GM04503 (cell line): ENCODE measurements at places on chromosomes 3 and 15.

DNA sequence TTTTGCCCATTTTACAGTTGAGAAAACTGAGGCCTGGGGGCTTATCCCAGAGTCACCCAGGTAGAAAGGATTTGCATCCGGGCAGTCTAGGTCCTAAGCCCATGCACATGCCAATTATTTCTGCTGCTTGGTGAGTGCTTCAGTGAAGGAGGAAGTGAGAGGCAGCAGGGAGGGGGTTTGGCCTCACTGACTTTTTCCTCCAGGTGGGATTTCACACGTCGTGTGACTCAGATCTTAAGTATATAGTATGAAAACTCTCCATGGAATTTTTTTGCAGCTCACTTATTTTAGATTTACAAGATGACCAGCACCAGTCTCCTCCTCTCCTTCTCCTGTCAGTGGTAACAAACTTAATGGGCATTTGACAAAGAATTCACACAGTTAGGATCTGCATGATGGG is 4.6 kb downstream of the ITGA11 start:
- no peak for DNase-seq

GRCh38 chr3:53544357-53544756 is 49.9 kb downstream of the CACNA1D start:
- DNase-seq, result no peak

DNA sequence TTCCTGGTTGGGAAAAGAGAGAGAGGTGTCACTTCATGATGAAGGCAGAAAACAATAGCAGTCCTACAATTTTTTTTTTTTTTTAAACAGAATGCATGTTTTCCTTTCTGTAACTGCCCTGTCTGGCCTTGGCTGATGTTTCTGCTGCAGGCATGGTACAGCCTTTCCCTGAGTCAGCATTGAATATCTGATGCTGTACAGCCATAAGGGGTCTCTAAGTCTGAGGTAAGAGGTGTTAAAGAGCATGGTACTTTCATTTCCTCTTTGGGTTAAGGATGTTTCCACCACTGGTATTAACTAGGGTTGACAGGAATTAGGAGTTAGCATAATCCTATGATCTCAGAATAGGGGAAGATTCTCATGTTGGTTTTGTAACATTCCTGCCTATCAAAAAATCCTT is 147.4 kb downstream of the CHST2 start:
- DNase-seq, result no peak

GRCh38 chr3:16441371-16441875 is 72.1 kb downstream of the RFTN1 start:
- peak; percentile 84 for DNase-seq

- peak; percentile 78 for DNase-seq
Measured at GRCh38 chr3:42066516-42067181, 24.5 kb upstream of the TRAK1 start.

GRCh38 chr3:147651107-147651778 is 242.1 kb downstream of the ZIC1 start:
- DNase-seq, result no peak

- DNase-seq, result no peak
Measured at GRCh38 chr3:167976516-167977361, 119.0 kb downstream of the GOLIM4 start.

GRCh38 chr15:42693942-42694341 is 43.0 kb downstream of the CDAN1 start:
- no peak for DNase-seq

DNA sequence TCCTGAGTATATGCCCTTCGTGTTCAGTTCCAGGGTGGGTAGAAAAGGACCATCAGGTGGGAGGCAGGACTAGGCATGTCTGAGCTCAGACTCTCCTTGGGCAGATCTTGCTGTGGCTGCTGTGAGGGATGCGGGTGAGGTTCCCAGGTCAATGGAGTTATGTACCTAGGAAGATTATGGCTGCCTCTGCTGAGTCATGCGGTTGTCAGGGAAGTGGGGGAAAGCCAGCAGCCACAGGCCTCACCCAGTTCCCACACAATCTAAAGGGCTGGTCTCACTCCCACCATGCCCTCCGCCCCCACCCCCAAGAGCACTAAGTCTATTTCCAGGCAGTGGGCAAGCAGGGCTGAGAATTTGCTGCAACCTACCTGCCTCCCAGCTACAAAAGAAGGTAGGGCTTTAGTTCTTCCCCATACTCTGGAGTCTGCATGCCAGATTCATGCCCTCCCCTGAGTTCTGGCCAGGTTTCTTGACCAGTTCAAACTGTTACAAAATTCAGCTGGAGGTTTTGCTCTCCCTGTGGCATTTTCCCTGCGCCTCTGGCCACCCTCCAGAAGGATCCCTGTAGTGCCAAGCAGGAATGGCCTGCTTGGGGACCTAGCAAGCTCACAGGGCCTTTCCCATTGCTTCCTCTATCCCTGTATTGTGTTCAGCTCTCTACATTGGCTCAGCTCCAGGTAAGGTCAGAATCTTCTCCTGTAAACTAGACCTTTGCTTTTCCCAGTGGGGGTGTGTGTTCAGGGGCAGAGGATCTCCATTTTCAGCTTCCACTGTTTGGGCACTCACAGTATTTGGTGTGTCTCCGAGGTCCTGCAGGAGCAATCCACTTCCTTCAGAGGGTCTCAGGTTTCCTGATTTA is 12.7 kb upstream of the TMCO5A start:
- no peak for DNase-seq

- DNase-seq, result no peak
Measured at GRCh38 chr3:176861137-176861536, 336.1 kb downstream of the TBL1XR1 start.

GRCh38 chr3:129892857-129893580 is 492 bp downstream of the TMCC1 start:
- no peak for DNase-seq

GRCh38 chr3:44478606-44479094 is 1.2 kb upstream of the ZNF445 start:
- DNase-seq, result no peak

DNA sequence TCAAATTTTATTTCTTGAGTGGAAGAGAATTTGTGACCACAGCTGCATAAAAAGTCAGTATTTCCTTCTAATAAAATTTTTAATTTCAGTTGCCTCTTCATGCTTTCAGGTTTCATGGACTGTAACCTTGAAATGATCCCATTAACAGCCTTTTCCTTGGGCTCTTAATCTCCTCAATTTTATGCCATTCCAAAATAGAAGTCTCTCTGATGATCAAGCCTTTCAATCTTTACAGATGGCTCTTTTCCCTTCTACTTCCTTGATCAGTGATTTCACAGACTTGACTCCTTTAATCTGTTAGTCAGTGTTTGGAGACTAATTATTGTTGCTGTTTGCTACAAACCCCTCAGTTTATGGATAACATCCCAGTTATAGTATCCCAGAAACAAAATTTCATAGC is 11.9 kb downstream of the TSC22D2 start:
- no peak for DNase-seq

DNA sequence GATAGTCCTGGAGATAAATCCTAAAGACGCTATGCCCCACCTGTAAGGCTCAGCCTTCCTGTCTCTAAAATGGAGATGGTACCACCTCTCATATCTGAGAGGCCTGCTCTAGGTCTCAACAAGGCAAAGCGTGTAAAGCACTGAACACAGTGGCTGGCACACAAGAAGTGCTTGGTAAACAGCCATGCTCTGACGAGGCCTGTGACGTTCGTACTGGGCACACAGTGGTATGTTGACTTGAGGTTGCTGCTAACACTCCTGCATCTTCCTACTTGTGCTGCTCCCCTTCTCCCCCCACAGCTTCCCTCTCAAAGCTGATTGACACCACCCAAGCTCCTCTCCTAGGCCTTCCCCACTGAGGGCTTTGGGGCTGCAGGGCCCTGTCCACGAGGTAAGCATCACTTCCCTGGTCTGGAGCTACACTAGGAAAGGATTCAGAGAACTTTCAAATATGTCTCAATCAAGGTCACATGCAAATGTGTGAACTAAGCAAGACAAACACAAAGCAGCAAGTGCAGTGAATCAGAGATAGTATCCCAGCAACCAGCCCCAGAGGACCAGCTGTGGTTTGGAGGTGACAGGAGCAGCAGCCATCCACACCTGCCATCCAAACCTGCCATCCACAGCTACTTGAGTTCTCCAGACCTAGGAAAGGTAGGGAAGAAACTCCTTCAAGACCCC is 177.5 kb downstream of the STT3B start:
- no peak for DNase-seq

- no peak for DNase-seq
Measured at GRCh38 chr15:70415398-70415797, 317.7 kb upstream of the TLE3 start.

GRCh38 chr15:82020625-82021394 is 25.0 kb downstream of the MEX3B start:
- DNase-seq, result no peak

DNA sequence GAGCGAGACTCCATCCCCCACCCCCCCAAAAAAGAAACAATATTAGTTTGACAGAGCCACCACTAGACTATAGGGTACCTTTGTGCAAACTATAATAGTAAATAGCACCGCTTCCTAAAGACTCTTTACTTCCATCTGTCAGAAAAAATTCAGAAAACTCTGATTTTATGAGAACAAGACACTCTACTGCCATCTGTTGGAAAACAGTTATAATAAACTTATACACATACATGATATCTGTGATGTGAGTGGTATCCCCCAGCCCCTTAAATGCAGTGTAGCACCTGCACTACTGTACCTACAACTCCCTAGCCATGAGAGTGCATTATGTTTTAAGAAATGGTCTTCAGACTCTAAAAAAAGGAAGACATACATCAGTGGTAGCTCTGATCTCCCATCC is 47.1 kb upstream of the CTDSPL start:
- DNase-seq, result no peak

- DNase-seq, result no peak
Measured at GRCh38 chr3:129985113-129985512, 10.6 kb downstream of the TRH start.

DNA sequence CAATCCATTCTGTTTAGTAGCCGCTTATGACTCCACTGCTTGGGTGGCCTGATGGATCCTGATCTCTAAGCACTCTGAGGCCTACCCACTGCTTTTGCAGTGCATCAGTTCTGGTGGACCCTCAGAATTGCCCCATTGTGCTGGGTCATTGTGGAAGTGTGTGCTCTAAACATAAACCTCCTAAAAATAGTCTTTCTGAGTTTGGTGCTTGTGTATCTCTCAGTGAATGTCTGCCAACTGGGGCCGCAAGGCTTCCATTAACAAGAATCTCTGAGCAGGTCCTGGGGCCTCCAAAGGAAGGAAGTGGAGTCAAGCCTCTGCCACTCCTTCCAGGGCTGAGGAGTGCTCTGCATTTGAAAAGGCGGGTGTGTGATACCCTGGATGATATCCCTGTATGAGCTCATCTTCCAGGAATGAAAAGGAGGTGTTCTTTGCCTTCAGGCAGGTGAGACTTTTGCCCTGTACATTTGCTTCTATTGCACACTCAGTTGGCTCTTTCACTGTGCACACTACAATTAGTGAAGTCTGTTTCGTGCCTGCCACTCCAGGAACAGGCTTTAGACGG is 80.0 kb upstream of the CACNA2D3 start:
- no peak for DNase-seq

DNA sequence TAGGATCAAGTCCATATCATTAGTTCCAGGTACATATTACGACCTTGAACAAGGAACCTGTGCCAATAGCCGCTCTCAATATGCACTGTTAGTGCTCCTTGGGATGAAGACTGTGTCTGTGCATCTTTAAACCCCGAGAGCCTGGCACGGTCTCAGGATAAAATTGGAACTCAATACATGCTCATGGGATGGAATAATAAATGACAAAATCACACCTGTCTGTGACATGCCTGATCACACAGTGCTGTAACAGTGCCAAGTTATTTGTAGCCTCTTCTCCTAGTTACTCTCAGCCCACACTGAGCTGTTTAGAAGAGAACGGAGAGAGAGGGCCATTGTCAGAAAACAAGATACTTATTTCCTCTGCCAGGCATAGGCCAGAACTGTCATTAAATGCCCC is 82.2 kb downstream of the SSR3 start:
- no peak for DNase-seq

GRCh38 chr3:68334367-68334986 is 597.9 kb downstream of the TAFA4 start:
- DNase-seq, result no peak

DNA sequence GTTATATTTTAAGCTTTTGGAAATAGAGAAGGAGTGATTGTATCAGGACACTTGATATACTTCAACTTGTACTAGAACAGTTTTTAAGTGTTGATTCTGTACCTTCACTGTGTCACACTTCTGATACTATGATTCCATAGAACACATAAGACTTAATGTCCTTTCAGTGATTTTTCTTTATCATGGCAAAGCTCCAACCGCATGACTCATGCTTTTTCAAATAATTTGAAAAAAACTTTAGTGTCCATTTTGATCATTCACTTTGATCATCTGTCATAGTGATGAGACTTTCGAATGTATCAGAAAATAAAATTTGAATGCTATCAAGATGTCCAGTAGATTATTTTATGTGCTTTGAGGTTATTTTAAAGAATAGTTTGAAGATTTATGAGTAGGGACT is 32.0 kb downstream of the AP4E1 start:
- DNase-seq, result no peak

GRCh38 chr15:85394554-85395333 is 14.3 kb downstream of the AKAP13 start:
- DNase-seq, result no peak

DNA sequence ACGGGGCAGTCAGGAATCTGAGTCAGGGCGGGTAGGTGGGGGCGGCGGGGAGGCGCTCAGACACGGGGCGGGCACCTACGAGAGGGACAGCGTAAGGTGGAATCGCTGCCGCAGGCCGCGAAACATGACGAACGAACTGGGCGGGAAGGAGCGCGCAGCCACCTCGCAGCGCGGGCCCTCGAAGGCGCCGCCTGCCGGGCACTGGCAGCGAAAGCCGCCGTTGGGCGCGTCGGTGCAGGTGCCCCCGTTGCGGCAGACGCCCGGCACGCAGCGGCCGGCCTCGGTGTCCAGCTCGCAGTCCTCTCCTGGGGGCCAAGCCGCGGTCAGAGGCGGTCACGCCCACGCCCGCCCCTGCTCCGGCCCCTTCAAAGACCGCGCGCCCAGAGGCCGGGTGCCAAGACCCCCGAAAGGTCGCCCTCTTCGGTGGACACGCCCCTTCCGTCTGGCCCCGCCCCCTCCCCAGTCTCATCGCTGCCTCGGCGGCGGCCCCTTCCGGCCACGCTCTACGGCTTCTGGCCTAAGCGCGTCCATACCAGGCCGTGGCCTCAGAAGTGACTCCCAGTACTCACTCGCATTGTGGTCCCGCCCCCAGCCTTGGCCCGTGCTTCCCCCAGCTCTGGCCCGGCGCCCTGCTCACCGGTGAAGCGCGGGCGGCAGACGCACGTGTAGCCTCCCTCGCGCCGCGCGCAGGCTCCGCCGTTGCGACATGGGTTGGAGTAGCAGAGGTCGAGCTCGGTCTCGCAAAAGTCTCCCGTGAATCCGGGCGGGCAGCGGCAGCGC is 6.4 kb downstream of the CELSR3 start:
- no peak for DNase-seq

GRCh38 chr3:129892486-129892856 is 1.0 kb downstream of the TMCC1 start:
- DNase-seq, result no peak

GRCh38 chr3:33787328-33788009 is 11.0 kb upstream of the PDCD6IP start:
- DNase-seq, result no peak

DNA sequence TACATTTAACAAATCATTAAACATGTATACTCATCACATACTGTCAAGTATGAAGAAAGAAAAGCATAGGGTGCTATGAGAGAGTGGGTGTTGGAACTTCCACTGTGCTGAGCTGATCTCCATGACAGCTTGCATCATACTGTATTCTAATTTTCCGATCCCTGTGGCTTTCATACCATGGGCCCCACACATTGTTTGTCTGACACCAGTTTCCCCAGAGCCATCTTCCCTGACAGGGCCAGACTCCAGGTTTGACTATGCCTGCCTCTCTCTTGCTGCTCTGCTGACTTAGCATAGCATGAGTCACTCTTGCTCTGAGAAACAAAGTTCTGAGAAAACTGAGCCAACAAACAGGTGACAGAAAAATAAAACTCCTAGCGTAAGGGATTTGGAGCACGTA is 37.0 kb upstream of the CASR start:
- no peak for DNase-seq
